ENCODE measurements at places on chromosomes 5 and 9. TPM values are rescaled to one million over a fixed set of nuclear protein-coding genes. Genes with fewer than 3 reads are reported as not detected.

The EQTN gene
- total RNA-seq: not detected

The ACOT12 gene
- total RNA-seq: not detected

- DNase-seq: no peak
Observed at GRCh38 chr5:90941002-90941720, 382.6 kb downstream of the ADGRV1 start.

- DNase-seq: no peak
Observed at GRCh38 chr5:99438619-99439018, 509.8 kb upstream of the CHD1 start.

DNA sequence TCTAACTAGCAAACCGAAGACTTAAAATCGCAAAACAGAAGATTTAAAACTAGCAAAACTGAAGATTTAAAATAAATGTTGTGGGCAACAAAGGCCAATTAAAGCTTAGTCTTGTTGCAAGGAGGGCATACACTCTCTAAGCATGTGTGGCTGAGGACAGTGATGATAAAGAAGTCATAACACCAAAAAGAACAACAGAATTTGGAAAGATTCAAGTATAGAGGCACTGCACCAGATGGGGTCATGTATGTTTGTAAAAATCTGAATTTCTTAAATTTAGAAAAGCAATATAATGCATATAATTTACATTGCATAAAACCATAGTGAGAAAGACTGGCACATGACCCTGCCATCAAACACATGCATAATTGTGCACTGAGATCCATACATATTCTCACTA, 743.8 kb downstream of the TAF11L14 start:
- no peak for DNase-seq

The OTP gene
- total RNA-seq: not detected

The C9orf50 gene
- total RNA-seq: not detected

GRCh38 chr5:129099184-129099569, 4.6 kb downstream of the ISOC1 start:
- no peak for DNase-seq

DNA sequence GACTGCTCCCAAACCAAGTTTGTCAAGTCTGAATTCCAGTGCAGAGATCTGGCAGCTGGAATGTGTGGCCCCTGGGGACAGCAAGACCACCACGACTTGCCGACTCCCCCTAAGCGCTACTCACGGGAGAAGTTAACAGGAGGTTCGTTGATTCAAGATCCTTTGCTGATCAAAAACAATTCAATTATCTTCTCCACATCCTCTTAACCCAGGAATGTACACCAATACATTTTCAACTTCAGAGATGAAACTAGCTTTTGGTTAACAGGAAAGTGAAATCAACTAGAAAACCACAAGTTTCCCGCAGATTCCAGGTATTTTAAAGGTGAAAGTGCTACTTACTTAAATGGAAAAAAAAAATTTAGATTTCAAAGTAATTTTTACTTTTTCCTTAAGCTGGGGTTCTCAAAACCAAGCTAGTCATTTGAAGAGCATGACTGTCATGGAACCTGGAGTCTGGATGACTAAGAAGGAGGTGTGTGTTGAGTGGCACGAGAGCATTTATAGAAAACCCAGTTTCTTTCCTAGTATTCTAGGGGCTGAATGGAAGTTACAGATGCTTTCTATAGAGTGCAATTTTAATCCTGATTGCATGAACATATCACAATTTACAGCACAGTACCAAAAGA, 257.5 kb upstream of the PANK3 start:
- no peak for DNase-seq

DNA sequence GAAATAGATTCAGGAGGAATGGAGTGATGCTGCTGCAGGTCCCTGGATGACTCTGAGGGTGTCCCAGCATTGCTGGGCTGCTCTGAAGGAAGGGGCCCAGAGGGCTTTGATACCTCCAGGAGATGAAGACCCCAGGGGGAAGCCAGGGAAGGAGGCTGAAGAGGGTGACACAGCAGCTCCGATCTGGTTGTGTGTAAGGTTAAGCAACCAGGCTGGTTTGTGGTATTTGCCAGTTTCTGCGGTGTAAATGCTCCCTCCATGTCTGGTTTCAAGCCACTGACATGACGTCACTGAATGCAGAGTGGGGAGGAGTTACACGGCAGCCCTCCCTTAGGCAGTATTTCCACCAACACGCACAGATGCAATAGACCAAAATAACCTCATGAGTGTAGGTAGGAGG, 40.0 kb upstream of the ORM1 start:
- no peak for DNase-seq

GRCh38 chr9:111959468-111960359, 63.1 kb downstream of the UGCG start:
- DNase-seq: peak; percentile 73

- DNase-seq: no peak
Observed at GRCh38 chr5:33937017-33937706, 976 bp downstream of the RXFP3 start.

DNA sequence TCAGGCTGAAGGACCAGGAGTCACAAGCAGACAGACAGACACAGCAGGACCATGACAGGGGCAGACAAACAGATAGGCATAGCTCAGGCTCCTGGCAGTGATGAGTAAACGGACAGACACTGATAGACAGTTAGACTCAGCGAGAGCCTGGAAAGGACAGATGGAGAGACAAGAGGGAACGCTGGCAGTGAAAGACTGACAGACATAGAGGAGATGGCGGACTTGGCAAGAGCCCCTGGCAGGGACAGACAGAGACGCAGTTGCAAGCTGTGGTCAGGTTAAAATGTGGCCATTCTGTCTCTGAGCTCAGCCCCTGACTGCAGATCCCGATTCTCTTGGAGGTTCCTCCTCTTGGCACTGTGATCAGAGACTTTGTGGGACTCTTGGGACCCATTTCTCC, 13.6 kb downstream of the CSF2 start:
- no peak for DNase-seq

DNA sequence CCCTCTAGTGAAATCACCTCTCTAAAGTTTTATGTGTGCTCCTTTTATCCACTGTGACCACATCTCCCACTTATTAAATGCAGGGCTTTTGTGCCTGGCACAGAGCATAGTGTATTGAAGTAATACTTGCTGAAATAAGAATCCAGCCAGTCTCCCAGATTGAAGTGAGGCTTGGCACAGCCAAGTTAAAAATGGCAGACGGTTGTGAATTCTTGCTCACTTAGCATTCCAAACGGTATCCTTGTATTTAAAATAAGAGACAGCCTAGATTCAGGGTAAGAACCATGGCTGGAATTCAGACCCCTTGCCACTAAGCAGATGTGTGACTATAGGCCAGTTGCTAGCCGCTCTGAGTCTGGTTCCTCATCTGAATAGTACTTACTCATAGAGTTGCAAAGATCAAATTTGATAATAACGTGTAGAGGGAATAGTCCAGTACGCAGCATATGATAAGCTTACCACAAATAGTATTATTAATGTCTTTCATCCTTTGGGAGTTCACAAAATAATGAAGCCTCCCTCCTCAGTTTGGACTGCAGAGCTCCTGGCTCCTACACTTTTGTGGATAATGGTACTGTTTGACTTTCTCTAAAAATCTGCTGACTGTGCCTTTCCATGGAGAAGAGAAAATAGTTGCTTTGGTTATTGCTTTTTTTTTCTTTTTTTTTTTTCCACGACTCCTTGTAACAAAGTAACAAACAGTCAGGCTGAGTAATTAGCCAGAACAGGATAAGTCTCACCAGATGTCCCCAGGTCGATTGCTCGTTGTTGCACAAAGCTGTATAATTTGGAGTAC, 51.5 kb downstream of the FGF1 start:
- no peak for DNase-seq

- no peak for DNase-seq
Observed at GRCh38 chr5:34844999-34845398, 6.0 kb downstream of the TTC23L start.

- DNase-seq: peak; percentile 56
Observed at GRCh38 chr9:20356403-20357036, 265.8 kb downstream of the MLLT3 start.

DNA sequence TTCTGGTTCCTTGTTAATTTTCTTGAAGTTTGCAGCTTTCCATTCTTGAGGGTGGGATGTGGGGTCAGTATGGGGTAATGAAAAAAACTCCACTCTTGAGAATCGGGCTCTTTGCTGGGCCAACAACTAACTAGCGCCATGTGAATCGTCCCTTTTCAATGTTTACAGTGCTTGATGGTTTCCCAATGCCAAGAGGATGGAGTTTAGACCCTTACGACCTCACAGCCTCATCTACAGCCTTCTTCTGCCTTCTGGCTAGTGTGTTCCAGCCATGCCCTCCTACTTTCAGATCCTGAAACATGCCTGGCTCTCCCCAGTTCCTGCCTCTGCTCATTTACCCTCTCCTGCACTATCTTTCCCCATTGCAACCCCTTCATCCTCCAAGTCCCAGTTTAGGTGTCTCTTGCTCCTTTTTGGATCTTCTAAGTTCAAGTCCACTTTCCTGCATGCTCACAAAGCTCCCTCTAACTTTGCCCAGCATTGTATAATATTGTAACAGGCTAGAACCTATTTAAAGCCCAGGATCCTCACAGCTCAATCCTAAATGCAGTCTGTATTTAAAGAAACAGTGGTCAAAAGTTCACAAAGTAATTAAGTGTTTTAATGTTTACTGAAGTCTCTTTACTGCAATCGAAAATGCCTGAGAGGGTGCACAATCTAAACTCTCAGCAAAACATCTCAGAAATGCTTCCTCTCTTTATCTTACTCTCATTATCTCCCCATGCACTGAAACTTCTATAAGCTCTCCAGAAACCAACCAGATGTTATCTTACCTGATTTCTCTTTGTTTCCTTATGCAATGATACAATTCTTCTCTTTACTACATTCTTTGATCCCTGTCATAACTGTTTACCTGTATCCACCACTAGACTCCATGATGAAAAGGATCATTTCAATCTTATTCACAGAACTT, 20.6 kb upstream of the CAST start:
- DNase-seq: peak; percentile 81

GRCh38 chr5:148988328-148988727, 74.5 kb downstream of the SH3TC2 start:
- DNase-seq: no peak

The C8G gene
- 4.4 TPM for total RNA-seq

- DNase-seq: no peak
Observed at GRCh38 chr9:130745210-130745800, 51.7 kb downstream of the EXOSC2 start.

DNA sequence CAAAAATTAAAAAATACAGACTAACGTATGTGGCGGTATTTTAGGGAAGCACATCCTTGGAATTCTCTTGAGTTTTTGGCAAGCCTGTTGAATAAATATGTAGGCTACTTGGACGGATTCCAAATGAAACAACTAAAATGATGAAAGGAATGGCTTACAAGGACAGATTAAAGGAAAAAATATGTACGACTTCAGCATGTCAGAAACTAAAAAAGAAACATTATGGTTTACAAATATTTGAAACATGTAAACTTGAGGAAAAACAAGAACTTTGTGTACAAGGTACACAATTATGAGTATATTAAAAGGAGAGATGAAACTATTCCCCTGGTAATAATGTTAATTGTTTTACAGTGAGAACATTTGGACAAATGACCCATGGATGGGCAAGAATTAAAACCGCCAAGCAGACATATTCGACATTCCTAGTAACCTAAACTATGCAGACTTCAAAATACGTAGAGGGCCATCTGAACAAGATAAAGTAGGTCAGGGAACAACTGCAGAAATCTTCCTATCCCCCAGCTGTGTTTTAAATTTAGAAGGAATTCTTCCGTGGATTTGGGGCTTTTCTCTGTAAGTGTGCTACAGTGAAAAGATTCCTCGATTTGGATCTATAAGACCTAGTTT, 12.5 kb downstream of the EDIL3 start:
- no peak for DNase-seq

DNA sequence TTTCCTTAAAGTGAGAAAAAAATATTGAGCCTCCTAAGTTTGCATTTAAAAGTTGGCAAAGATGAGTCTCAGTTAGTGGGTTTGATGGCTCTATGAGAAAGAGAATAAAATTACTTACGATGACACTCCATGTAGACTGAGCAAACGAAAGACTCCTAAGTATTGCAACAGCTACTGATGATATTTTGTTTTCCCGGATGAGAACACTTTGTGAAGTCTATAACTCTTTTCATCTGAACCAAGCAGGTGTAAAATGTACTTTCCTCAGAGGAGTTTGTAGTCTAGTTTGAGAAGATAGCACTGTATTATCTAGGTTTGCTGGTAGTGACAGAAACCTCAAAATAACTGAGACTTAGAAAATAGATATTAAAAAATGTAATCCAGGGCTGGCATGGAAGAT, 1.7 kb upstream of the ITK start:
- no peak for DNase-seq

DNA sequence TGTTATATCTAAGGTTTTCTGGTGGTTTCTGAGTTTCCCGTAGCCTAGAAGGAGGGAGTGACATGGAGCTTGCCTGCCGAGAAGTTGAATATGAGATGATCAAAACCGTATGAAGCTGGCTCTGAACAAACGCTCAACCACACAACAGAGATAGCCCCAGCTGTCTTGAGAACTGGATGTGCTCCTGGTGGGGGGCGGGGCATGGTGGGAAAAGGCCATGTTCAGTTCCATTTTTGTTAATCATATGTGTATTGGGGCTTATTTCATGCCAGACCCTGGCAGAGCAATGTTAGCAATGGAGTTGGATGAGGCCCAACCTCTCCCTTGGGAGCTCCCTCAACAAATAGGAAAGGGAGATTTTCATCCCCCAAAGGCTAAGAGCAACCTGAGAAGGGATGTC, 4.8 kb downstream of the CCL19 start:
- no peak for DNase-seq

GRCh38 chr9:129111528-129112151, 425 bp downstream of the PTPA start:
- no peak for DNase-seq

GRCh38 chr5:38651806-38652205, 95.4 kb upstream of the LIFR start:
- no peak for DNase-seq

GRCh38 chr9:118395415-118395814, 691.2 kb downstream of the TLR4 start:
- no peak for DNase-seq

GRCh38 chr9:13810510-13810909, 503.4 kb downstream of the NFIB start:
- DNase-seq: no peak

- no peak for DNase-seq
Observed at GRCh38 chr5:142248853-142249462, 75.9 kb downstream of the SPRY4 start.

DNA sequence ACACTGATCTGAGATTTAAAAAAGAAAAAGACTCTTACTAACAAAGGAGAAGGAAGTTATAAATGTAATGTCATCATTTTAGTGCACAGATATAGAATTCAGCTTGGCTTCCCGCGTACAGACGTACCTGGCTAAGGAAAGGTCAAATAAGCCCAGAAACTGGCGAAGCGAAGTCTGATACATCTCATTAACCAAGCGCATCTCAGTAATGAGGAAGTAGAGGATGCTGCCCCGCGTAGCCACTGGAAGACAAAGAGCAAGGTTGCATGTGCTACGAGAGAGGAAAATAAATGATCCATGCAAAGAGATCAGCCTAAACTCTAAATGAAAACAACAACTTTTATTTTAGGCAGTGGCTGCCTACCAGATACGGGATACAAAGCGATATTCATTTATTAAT, 208.8 kb downstream of the DNAH5 start:
- no peak for DNase-seq

All from PC-9 (cell line).